ENCODE measurements at places on chromosomes 7 and 10.

GRCh38 chr7:101924171-101924570, 106.7 kb downstream of the CUX1 start:
- DNase-seq, result no peak

DNA sequence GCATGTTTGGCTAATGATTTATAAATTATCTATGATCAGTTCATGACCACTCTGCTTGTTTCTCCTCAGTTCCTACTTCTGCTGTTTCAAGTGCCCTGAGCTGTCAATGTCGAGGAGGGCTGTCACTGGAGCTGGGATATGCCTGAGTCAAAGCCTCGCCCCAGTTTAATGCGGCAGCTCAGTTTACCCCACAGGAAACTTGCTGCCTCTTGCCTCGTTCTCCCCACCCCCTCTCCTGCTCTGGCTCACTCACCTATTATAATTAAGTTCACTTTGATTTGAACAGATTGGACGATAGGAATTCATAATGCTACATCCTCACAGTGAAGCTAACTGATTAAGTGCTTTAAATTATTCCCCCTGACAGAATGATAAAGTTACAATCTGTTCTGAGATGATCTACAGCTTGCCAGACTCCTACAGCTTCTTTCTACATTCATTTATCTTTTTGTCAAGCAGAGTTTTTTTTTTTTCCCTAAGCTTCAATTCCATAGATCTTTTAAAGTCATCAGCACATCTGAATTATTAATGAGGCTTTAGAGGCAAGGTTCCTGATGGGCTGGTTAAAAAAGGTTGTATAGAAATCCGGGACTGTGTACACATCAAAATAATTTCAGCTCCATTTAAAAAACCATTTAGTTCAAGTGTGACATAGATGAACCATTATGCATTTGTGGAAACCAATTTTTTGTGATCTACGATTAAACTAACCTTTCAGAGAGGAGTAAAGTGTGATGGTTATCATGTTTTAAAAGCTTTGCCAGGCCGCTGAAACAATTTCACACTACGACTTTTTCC, 758.3 kb downstream of the KCNMA1 start:
- no peak for DNase-seq

- no peak for DNase-seq
These were observed 472.6 kb upstream of the CNTNAP2 start for GRCh38 chr7:145643981-145644380.

DNA sequence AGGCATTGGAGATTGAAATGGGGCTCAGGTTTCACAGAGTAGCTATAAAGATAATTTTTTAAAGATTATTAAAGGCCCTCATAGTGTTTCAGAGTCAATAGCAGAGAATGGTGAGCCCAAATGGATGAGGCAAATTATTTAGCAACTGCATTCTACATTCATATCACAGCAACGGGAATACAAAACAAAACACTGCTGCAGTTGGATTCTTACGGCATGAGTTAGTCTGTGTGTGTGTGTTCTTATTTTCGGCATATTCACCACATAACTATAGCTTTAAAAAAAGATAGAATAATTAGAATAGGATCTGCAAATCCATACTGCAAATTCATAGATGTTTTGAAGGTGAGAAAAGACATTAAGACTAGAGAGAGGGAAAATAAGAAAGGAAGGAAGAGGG, 66.0 kb downstream of the SUGCT start:
- no peak for DNase-seq

DNA sequence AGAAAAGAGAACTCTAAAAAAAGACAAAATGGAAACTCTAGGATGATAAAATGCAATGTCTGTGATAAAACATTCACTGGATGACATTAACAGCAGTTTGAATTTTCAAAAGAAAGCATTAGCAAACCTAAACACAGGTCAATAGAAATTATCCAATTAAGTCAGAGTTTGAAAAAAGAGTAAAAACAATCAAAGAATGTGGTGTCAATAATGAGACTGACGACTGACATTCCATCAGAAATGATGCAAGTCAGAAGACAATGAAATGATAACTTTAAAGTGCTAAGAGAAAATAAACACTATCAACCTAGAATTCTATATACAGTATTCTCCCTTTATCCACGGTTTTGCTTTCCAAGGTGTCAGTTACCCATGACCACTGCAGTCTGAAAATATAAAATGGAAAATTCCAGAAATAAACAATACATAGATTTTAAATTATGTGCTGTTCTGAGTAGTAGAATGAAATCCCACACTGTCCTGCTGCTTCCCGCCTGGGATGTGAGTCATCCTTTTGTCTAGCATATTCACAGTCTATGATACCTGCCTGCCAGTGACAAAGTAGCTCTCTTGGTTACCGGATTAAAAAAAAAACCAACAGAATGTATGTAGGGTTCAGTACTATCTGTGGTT, 38.3 kb upstream of the SFMBT2 start:
- no peak for DNase-seq

DNA sequence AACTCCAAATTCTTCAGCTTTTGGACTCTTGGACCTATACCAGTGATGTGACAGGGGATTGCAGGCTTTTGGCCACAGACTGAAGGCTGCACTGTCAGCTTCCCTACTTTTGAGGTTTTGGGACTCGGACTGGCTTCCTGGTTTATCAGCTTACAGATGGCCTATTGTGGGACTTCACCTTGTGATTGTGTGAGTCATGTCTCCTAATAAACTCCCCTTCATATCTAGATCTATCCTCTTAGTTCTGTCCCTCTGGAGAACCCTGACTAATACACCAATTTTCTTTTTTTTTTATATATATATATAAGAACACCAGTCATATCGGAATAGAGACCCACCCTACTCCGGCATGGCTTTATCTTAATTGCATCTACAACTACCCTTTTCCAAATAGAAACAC, 166.8 kb downstream of the ETV1 start:
- DNase-seq, result no peak

DNA sequence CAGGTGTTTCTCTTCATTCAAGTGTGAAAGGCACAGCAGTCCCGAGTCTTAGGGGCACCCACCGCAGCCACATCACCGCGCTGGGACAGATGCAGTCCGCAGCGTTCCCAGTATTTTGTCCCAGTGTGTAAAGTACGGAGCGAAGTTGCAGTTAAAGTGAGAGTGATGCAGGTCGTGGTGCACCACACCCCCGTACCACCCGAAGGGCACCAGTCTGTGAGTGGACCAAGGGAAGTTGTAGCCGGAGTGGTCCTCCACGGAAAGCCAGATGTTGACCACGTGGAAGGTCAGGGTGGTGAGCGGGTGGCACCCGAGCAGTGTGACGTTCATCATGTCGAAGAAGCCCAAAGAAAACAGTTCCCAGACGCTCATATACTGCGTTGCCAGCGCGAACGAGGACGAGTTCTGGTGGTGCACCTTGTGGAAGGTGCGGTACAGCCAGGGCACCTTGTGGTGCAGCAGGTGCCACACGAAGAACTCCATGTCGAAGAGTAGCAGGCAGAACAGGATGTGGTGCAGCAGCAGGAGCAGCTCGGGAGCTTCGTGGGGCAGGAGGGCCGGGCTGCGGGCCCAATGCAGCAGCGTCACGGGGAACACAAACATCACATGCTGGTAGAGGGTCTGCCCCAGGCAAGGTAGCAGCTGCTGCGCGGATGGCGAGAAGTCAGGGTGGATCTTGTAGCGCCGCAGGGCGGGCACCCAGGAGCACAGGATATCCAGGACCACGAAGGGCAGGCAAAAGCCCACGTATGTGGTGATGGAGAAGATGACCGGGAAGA, 526 bp downstream of the CH25H start:
- peak; percentile 24 for DNase-seq

DNA sequence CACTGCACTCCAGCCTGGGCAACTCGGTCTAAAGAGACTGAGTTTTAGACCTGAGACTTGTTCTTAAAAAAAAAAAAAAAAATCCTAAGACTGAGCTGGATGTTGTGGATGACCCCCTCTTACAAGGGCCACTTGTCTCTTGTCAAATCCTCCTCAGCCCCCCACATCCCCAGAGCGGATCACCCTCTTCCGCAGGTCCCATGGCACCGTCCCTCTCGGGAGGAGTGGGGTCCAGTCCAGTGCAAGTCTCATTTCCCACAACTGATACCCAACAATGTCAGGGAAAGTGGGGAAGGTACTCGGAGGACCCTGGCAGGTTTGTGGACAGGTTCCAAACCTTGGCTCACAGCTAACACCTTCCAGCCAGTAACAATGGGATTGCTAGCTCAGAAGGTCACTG, 100.3 kb downstream of the ELFN1 start:
- no peak for DNase-seq

DNA sequence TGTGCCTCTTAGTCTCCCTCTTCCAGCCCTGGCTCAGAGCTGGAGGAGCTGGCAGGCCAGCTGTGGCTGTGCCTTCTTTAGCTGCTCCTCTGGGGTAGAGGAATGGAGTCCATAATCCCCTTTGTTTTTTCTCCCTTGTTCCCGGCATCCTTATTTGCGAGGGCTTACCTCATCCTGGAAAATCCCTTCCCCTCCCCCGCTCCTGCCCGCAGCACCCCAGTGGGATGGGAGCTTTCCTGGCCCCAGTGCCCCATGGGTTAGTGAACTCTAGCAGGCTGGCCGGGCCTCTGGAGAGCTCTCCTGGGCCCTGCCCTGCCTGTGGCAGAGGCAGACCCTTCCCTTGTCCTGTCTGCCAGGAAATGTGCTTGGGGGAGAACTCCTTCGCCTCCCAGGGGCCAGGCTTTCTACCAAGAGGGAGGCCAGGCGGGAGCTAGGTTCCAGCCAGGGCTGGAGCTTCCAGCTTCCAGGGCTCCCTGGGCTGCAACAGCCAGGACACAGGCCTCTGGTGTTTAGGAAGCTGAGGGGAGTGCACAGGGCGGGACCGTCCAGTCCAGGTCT, 16.5 kb upstream of the TRIM8 start:
- no peak for DNase-seq

- DNase-seq, result no peak
These were observed 248.8 kb upstream of the SMIM30 start for GRCh38 chr7:113367041-113367586.

- DNase-seq, result no peak
These were observed 1163.4 kb upstream of the AUTS2 start for GRCh38 chr7:68434857-68435256.

DNA sequence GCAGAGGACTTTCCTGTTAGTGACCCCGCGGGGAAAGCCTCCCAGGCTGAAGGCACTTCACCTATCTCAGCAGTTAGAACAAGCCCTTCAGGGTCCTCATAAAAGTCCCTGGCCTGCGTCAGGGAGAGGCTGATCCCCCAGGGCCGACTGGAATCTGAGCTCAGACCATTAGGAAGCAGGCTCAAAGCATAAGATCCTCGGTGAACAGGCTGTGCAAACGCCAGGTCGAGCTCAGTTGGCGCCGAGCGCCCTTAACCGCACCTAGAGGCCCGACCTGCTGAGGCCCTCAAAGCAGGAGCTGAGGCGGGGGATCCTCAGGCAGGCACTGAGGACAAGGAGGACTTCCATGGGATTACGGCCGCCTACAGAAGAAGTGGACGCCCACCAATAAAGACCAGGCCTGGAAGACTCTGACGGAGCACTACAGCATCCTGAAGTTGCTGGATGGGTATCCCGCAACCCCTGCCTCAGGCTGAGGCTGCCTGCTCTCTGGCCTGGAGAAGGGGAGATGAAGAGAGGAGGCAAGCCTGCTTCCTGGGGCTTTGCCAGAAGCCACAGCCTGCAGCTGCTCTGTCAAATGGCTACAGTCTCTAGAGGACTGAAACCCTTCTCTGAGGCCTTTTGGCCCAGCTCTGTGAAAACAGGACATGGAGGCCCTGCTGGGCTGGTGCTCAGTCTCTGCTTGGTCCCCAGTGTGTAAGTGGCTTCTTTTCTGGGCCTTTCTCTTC, 29.9 kb downstream of the LIPJ start:
- DNase-seq, result no peak

DNA sequence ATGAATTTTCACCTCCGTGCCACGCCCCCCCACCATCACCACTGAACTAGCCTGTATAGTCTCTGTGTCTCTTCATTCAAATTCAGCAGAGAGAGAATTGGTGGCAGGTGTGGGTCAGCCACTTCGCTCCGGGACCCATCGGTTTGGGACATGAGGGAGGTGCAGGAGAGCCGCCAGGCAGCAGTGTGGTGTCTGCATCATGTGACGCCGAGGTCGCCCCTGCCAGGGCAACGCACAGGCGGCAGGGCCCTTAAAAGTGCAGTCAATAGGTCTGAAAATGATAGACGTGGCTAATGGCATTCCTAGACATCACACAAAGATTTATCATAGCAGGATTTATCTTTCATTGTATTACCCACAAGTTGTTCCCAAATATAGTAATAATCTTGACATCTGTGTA, 100.6 kb upstream of the RNF32 start:
- DNase-seq, result no peak

GRCh38 chr7:157434701-157435100, 97.9 kb downstream of the DNAJB6 start:
- DNase-seq, result no peak

GRCh38 chr10:79061441-79062315, 7.1 kb upstream of the ZMIZ1 start:
- no peak for DNase-seq

GRCh38 chr7:135263321-135263970, 29.8 kb downstream of the STRA8 start:
- DNase-seq, result no peak

- DNase-seq, result peak; percentile 38
These were observed 34.0 kb upstream of the CNPY1 start for GRCh38 chr7:155580367-155580766.

- no peak for DNase-seq
These were observed 81.8 kb downstream of the SEMA3A start for GRCh38 chr7:84112771-84113170.

DNA sequence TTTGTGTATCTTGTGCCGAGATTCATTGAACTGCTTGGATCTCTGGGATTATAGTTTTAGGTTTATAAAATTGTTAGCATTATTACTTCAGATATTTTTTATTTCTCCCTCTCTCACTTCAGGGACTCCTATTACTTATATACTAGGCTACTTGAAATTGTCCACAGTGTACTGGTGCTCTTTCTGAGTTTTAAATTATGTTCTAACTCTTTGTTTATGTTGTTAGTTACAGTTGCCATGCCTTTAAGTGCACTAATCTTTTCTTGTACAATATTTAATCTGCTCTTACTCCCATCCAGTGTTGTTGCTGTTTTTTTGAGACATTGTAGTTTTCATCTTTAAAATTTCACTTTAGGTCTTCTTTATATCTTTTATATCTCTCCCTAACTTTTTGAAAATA, 13.1 kb downstream of the PLEKHS1 start:
- no peak for DNase-seq

GRCh38 chr7:128931965-128932861, 5.5 kb upstream of the IRF5 start:
- no peak for DNase-seq

- no peak for DNase-seq
These were observed 555.7 kb downstream of the PTPRN2 start for GRCh38 chr7:158031867-158032308.
